Stimulated activated naive CD4-positive, alpha-beta T cell (primary cell): ENCODE measurements at places on chromosomes 1 and 21.

GRCh38 chr1:156413391-156414246 lies 44.6 kb downstream of the RHBG start:
- no peak for DNase-seq

DNA sequence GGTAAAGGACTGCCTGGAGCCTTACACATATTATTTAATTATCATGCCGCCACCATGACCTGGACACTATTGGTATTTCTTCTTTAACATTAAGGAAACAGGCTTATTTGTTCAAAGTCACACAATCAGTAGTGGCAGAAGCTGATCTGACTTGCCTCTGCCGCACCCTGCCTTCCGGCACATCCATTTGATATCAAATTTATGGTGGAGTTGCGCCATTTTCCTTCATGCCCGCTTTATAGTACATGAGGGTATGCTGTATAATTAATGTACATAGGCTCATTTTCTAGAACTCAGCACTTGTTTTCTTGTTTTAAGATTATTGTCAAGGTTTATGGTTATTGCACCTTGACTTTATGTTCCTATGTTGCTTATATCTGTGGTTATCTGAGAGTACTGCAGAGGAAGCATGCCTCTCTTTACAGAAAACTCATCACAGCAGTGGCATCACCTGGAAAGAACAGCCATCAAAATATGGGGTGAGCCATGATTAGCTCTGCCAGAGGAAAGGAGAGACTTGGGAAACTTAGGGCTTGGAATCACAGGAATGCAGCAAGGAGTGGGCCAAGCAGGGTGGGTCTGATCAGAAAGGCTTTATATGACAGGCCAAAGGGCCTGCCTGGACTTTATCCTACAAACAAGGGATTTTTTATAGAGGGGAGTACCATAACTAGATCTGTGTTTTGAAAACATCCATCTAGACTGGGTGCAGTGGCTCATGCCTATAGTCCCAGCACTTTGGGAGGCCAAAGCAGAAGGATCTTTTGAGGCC lies 72.2 kb upstream of the GJB5 start:
- DNase-seq: no peak

- no peak for DNase-seq
These were observed 27.8 kb upstream of the CLDN8 start for GRCh38 chr21:30243691-30244090.

DNA sequence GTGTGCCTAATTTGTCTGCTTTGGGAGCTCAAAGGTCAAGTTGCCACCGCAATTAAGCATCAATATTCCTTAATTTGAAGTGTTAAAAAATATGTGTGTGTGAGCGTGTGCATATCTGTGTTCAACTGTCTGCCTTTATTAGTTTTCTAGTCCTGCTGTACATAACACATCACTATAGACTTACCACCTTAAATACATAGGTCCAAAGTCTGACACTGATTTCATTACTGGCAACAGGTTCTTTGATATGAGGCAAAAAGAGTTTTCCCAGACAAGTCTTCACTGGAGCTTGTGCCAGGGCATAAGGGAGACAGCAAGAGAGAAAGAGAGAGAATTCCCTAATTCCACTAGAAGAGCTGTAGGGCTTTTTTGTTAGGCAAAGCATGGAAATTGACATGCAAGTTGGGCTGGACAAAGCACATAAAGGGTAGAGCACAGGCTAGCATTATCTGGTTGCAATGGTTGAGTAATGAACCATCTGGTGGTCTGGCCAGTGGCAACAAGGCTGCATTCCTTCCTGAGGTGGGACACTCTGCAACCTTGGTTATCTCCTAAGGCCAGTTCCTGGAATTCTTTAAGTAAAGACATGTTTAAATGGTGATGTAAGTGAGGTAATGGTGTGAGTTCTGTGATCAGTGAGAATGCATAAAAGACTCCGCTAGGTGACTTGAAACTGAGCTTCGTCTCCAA lies 457.2 kb upstream of the ADAMTS5 start:
- no peak for DNase-seq

GRCh38 chr1:54287176-54287650 lies 87.2 kb downstream of the MRPL37 start:
- peak; percentile 57 for DNase-seq

- DNase-seq: no peak
These were observed 137.7 kb downstream of the RUNX1 start for GRCh38 chr21:34911360-34911759.

GRCh38 chr1:206684478-206685333 lies at the start of gene MAPKAPK2:
Gene MAPKAPK2, plus strand, starts transcription at chr1:206684905. Its CDS starts 325 bp downstream, at chr1:206685230.
- peak; percentile 80 for DNase-seq

DNA sequence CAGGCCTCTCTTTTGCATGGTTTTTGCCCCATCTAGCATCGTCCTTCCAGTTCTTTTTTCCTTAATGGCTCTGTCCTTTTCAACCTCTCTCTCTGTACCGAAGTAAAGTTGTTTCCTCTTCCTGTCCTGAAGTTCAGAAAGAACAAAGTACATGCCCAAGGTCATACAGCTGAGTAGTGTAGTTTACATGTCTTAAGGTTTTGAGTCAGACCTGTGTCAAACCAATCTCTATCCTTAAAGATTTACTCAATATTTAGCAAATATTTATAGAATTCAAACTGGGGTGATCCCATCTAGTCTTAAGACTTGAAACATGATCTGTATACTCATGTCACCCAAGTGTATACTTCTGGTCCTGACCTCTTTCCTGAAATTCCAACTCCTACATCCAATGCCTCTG lies 118.7 kb upstream of the SGIP1 start:
- DNase-seq: no peak

DNA sequence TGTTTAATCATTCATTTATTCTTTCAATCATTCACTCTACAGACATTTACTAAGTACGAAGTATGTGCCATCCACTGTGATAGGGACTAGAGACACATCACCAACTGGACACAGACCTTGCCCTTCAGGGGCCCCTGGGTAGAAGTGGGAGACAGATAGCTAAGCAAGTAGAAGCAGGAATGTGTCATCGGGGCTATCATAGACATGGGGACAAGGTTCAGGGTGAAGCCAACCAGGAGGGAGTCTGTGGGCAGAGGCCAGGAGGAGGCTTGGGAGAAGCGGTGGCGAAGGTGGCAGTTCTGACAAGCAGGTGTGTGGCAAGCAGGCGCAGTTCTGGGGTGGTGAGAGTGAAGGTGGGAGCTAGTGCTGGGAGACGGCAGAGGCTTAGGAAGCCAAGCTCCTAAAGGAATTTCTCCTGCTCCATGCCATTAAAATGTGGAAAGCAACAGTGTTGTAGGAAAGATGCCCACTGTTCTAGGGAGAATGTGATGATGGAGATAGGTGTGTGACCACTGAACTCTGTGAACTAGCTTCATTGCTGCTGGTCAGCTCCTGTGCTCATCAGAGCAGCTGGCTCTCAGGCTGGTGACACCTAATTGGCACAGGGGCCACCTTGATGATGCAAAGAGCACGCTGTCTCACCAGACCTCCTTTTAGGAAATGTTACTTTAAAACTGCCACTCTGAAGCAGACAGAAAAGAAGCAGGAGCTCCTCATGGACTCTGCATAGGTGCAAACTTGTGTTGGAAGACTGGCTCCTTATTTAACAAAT lies 79.7 kb upstream of the LPGAT1 start:
- DNase-seq: no peak

DNA sequence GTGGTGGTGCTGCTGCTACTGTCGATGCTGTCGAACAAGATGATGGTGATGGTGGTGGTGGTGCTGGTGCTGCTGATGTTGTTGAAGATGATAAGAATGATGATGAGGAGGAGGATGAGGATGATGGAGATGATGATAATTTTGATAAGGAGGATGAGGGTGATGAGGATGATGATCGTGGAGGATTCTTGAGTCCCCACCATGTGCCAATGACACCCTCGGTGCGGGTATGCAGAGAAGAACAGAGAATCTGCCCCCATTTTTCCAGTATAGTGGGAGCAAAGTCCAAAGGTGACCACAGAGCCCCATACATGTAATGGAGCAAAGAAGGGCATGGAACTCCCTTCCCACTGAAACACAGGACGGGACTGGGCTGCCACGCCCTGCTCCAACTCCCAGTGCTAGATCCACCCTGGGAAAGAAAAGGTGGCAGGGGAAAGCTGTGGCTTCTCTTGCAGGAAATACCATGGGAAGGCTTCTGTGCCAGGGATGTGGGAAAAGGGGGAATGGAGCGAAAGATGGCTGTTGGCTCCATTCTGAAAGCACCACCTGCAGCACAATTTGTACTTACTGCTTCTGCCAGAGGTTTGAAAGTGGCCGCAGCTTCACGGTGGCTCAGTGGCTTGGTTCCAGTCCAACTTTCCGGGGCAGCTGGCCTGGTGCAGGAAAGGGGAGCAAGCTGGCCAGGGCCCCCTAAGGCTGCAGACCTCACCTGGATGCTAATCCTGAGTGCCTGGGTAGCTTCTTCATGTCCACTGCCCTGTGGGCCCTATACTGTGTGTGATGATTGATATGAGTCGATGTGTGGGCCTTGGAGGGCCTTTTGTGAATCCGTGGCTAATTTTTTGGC lies 387.2 kb upstream of the VAMP3 start:
- no peak for DNase-seq

DNA sequence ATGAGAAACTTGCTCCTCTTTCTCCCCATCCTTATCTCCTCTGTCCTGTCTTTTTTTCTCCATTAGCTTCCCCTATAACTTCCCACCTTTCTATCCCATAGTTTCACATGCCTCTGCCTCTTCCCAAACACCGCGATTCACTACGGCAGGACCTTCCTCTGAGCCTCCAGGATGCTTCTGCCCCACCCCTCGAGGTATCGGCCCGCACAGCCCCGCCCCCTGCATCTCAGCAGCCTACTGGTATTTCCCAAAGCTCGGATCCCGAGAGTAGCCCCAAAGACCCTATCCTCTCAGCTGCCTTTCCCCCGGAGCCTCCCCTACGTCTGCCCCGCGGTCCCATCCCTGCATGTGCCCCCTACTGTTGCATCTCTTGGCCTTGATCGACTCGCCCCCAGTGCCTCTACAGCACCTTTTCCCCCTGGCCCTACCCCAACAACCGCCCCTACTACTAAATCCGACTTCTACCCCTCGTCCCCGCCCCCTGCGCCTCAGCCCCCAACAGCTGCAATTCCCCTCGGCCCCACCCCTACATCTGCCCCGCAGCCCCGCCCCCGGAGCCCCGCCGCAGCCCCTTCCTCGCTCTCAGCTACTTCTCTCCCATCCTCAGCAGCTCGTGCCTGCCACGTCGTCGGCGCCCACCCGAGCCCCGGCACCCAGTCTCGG lies 512 bp downstream of the PIAS3 start:
- DNase-seq: no peak

DNA sequence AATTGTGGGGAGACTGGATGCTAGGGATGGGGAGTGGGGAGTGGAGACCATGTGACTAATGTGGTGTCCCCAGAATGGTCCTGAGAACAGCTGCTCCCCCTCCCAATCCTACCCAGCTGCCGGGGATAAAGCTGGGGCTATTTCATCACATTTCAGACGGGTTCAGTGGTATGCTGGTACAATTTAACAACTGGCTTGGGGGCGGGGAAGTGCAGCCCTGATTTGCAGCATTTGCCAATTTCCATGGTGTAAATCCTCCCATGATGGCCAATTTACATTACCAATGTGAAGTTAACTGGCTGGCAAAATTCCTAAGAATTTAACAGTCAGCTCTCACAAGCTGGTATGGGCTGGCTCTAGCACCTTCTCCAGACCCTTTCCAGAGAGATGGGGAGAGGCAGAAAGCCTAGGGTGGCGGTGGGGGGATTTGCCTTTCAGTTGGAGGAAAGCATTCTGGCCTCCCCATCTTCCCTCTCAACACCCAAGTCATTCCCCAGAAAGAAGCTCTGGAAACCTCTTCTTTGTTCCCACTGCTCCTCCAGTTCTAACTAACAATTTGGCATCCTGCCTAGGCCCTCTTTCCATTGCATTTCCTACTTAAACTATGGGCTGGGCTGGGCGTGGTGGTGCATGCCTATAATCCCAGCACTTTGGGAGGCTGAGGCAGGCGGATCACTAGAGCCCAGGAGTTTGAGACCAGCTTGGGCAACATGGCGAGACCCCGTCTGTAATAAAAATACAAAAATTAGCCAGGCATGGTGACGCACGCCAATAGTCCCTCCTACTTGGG lies 11.3 kb upstream of the ADGRB2 start:
- no peak for DNase-seq

GRCh38 chr1:204705888-204706837 lies 20.6 kb upstream of the LRRN2 start:
- DNase-seq: no peak

DNA sequence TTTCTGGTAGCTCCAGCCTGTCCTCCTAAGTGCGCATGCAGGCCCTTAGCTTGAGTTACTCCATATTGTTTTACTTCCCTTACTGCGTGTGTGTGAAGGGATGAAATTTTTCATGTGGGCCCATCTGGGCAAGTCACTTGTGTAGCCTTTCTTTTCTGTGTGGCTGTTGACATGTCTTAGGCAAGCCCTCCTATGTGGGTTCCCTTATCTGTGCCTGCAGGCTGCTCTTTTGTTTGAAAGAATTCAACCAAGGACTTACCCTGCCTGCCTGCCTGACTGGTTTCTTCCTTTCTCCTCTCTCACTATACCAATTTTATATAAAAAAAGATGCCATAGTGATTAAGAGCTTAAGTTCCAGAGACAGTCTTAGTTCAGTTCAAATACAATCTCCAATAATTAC lies 249.3 kb downstream of the ATG4C start:
- DNase-seq: no peak

GRCh38 chr21:42463861-42464515 lies 32.0 kb downstream of the RSPH1 start:
- DNase-seq: peak; percentile 80

DNA sequence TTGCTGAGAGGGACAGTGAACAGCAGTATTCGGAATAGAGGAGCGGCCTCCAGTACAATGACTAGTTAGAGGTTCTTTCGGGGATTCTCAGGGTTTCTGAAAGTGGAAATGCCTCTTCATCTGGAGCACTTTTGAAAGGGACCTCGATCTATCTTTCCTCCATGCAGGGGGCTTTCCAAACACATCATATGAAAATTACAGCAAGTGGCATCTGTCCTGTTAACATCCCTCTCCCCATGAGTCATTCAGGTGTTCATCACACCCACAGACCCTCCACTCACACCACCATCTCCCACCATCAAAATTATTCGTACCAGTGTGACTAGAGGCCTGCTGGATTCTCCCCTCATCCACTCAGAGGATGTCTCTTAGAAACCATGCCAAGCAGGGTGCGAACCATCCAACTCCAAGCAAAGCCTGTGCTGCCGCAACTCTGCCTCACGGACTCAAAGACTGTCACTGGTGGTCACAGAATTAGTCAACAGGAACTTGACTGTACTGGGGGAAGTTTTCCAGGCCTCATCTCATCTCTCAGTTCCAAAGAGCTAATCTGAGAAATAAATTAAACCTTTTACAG lies 211.1 kb downstream of the MRPL39 start:
- DNase-seq: no peak

DNA sequence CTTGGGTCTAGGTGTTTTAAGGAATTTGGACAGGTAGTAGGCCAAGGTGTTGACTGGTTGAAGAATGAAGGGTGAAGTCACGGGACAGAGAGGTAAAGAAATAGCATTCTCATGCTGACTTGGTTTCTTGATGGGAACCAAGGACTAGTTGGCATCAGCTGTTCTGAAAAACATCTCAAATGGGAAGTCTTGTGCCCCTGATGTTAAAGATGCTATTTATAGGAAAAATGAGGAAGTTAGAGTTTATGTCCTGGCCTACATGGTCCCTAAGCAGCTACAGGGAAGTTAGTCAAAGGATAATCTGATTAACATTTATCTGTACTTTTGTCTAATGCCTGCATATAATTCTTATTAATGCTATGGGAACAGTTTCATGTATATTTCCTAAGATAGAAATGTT lies 262.4 kb downstream of the HHIPL2 start:
- no peak for DNase-seq
